ENCODE measurements at places on chromosomes 1 and 21.

- no peak for DNase-seq
These were observed 94.7 kb downstream of the NTMT2 start for GRCh38 chr1:170240409-170240808.

DNA sequence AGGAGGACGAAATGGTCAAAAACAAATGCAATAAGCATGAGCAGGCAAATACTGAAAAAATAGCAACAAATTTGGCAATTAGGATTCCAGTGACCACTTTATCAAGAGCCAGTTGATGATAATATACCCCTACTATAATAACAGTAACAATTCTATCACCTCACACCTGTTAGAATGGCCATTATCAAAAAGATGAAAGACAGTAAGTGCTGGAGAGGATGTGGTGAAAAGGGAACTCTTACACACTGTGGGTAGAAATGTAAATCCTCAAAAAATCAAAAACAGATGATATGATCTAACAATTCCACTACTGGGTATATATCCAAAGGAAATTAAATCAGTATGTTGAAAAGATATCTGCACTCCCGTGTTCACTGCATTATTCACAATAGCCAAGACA, 114.3 kb upstream of the GFI1 start:
- no peak for DNase-seq

DNA sequence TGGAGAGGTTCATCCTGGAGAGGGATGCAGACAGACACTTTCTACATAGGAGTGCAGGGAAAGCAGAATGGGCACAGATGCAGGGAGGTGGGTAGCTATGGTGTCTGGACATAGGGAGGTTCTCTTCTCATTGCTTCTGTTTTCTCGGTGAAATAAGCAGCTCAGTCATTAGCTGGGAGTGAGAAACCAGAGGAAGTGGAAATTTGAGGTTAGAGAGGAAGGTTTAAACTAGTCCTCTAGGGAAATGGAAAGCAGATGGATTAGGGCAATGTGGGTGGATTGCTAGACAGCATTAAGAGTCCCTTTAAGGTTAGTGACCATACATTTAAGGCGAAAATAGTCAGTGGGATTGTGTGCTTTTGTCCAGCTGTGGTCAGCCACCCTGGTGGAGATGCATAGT, 39.6 kb downstream of the MPZL1 start:
- DNase-seq, result no peak

- no peak for DNase-seq
These were observed 4.8 kb upstream of the ANKRD65 start for GRCh38 chr1:1425753-1426495.

GRCh38 chr1:232132572-232132971, 497.4 kb downstream of the SIPA1L2 start:
- no peak for DNase-seq

- no peak for DNase-seq
These were observed 50.8 kb downstream of the CRP start for GRCh38 chr1:159663552-159663951.

GRCh38 chr1:207248544-207249198, 72.8 kb upstream of the CD55 start:
- DNase-seq, result no peak

DNA sequence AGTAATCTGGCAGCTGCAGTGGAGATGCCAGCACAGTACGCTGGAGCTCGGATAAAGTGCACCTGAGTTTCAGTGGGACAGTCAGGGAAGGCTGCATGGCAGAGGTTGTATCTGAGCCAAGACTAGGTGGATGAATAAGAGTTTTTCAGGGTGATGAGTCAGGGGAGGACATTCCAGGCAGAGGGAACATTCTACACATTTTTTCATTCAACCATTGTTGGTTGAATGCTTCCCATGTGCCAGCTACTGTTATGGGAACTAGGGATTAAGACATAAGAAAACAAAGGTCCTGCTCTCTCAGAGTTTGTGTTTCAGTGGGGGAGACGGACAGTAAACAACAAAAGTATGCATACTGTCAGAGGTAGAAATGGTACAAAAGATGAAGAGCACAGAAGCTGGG, 5.2 kb downstream of the LEPR start:
- DNase-seq, result no peak

Data from coronary artery (tissue), 2 donors.